ENCODE measurements at places on chromosomes 5 and 9. TPM values are rescaled to one million over a fixed set of nuclear protein-coding genes. Genes with fewer than 3 reads are reported as not detected.

The F12 gene
- total RNA-seq, result 5.6 TPM

The ARAP3 gene
- 7.3 TPM for total RNA-seq

DNA sequence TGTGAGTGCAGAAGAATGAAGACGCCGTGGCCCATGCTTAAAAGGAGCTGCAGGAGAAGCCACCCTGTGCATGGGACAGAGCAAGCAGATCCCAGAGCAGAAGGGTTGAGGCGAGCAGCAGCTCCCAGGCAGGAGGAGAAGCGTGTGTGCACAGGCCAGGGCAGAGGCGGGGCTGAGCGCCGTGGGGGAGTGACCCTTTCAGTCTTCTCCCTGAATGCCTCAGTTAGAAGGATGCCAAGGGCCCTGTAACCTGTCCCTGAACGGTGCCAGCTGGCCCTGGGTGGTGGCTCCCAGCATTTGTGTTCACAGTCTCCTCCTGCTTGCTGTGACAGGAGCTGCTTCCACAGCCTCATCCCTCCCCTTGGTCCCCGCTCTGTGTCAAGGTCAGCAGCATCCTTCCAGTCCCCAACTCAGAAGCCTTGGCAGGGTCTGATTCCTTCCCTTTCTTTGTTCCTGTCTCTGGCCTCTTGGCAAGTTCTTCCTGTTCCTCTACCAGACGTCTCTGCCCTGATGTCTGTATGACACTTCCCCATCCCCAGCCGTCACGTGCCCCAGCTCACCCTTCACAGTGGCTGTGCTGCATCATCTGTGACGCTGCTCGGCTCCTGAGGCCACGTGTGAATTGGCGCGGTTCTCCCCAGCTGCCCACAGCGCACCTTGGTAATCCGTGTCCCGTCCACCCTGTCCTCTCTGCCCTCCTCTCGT is 5.2 kb downstream of the EXOC3 start:
- DNase-seq, result peak; percentile 61

The PCDHB16 gene
- 4.6 TPM for total RNA-seq

- DNase-seq, result no peak
Observed at GRCh38 chr9:84123648-84124406, 143.2 kb downstream of the RMI1 start.

DNA sequence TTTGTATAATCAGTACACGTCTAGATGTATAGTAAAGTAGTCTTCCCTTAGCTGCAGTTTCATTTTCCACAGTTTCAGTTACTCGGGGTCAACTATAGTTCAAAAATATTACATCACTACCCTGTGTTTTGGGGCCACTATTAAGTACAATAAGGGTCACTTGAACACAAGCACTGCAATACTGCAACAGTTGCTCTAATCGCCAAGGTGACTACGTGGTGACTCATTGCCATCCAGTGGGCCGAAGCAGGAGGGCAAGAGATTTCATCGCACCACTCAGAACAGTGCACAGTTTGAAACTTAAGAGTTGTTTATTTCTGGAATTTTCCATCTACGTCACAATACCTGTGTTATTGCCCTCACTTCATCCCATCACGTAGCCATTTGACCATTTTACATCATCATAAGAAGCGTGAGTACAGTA is at the start of gene ARL14EPL:
ARL14EPL (plus strand) TSS at position 379 of the 424 bp plus-strand sequence. CDS start 18,994 bp downstream, outside the sequence.
- no peak for DNase-seq

- no peak for DNase-seq
Observed at GRCh38 chr5:147547730-147548129, 37.9 kb upstream of the DPYSL3 start.

The GPR107 gene
- total RNA-seq, result 42.5 TPM

DNA sequence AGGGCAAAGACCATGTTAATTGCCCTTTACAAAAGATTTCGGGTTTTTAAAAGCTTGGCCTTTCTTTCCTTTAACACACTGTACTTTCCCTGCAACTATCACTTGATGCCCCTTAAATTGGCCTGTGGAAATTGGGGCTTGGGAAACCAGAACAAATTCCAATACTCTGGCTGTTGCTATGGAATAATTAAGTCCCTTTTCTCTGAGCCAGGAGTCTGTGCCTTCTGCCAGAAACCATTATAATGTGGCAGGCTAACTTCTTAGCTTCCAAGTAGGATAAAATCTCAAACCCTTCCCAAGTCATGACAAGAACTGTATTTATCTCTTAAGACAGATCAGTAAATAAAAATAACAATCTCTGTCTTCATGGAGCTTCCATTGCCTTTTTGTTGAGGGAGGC is 1.1 kb upstream of the SPINK1 start:
- no peak for DNase-seq

The CENPP gene
- total RNA-seq, result 8.7 TPM

The PSMD5 gene
- 42.2 TPM for total RNA-seq

The PITX1 gene
- not detected for total RNA-seq

The IFNA2 gene
- 1.0 TPM for total RNA-seq

The QRFP gene
- not detected for total RNA-seq

DNA sequence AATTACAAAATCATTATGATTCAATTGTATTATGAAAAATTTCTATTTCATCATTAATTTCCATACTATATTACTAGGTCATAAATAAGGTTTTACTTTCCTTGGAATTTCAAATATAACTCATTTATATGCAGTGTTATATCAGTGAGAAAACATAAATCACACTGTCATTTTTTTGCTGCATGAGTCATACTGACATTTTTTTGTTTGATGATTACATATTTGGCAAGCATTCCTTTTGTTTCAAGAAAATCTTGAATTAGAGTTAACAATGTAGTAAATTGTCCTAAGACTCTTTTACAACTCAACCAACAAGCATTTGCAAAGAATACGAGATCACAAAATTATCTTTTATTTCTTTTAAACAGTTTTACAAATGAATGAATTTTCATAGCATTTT is 298.4 kb upstream of the SEMA6A start:
- no peak for DNase-seq

The BARHL1 gene
- not detected for total RNA-seq

DNA sequence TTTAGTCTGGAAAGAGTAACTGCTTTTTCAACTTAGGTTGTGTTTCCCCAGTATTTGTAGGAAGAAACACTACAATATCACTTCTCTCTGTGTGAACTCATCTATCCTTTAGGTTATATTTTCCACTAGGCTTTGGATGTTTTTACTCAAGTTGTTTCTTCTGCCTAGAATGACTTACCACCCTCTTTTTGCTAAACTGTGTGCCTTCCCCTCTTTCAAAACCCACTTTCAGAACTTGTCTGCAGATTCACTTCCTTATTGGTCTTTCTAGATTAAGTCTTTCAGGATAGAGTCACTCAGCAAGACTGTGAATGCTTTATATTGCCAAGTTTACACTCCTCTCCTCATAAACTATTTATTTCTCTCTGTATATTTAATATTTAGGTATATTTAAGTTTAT is 14.2 kb upstream of the CAST start:
- no peak for DNase-seq

The IL13 gene
- total RNA-seq, result not detected

The LECT2 gene
- not detected for total RNA-seq

DNA sequence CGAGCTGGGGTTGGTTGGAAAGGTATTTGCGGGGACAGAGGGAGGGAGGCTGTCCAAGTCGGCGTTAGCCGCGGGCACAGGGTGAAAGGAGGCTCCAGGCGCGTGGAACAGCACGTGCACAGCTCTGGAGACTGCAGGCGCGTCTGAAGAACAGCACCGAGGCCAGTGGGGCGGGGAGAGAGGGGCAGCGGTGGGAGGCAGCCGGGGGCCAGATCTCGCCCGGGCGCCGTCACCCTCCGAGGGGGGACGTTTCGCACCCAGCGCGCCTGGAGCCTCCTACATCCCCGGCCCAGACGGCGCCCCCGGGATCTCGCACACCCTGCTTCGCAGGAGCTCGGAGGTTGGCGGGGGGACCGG is 79.6 kb downstream of the NTNG2 start:
- DNase-seq, result no peak

DNA sequence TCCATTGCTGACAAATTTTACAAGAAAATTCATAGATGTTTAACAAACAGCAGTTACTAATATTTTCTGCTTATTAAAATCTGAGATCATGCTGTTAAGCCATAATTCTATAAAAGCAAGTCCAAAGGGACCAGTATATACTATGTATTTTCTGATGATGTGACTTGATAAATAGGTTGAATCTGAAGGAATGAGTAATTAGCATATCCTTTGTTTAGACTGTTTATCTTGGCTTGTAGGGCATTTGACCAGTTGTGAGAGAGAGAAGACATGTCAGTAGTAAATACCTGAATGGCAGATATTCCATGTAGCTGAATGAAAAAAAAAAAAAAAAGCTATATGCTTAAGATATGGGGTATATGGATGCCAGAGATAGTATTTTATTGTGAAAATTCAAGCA is 14.6 kb downstream of the CPEB4 start:
- DNase-seq, result no peak

DNA sequence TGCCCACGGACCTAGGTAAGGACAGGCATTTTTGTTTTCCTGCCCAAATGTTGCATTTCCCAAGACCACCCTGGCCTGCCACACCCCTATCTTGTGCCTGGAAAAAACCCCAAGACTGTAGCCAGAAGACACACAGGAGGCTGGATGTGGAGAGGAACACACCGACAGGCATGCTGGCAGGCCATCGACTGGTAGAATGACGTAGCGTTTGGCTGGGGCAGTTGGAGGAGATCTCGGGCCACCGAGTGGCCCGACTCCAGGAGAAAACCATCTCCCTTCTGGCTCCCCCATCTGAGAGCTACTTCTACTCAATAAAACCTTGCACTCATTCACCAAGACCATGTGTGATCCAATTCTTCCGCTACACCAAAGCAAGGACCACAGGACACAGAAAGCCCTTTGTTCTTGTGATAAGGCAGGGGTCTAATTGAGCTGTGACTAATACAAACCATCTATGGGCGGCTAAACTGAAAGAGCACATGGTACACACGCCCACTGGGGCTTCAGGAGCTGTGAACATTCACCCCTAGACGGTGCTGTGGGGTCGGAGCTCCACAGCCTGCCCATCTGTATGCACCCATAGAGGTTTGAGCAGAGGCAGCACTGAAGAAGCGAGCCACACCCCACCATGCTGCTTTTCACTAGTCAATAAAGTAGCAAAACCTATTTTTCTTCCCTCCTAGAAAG is 38.9 kb upstream of the N4BP3 start:
- no peak for DNase-seq

DNA sequence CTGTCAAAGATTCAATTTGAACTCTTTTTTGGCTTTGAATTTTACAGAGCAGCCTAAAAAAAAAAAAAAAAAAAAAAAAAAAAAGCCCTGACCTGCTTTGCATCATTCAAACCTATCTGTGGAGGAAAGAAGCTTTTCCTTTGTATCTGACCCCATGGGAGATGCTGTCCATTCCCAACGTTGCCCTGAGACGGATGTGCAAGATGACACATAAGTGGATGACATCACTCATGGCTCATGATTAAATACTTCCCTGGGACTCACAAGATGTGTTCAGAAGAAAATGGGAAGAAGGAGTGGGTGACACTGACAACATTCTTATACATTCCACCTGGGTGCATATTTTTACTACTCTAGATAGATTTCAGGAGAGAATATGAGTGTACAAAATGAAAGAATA is 245.7 kb upstream of the ELAVL2 start:
- DNase-seq, result no peak

DNA sequence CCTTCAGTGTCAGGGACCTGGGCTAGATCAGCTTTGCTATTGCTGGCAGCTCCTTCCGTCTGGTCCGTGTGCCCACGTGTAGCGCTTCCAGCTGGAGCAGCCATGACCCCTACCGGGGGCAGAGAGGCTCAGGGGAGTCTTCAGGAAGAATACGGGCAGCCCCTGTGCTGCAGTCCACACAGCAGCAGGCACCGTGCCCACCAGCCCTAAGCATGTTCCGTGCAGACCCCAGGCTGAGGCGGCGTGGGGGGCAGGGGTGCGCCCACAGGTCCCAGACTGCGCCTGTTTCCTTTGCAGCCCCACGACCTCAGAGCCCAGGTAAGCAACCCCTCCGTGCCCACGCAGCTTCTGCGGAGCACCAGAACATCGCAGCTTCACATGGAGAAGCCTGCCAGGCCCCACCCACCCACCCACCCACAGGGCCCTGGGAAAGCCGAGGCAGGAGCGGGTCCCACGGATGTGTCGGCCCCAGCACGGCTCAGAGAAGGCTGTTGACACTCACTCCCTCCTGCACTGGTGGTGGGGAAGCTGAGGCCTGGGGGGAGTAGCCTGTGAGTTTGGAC is 83.1 kb downstream of the KCNT1 start:
- no peak for DNase-seq

The TBC1D9B gene
- total RNA-seq, result 149 TPM

DNA sequence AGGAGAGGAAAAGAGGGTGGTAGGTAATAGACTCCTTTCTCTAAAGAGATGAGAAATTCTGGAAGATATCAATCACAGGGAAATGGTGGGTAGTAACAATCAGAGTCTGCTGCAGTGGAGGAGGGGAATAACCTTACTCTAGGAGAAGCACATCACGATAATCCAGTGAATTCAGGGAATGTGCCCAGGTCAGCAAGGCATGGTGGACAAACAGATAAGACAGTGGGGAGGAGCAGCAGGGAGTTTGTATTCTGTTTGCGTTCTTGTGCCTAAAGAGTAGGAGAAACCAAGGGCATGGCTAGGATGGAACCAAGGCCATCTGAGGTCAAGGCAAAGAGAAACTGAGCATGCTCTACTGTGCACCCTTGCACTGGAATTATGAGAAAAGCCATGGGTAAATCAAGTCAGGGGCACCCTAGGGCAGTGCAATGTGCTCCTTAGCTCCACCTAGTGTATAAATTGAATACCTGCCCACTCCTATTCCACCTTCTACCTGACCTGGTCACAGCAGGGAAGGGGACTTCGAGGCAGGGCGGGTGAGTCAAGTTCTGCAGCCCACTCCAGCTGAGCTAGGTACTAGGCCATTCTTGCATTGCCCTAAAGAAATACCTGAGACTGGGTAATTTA is 31.6 kb downstream of the RETREG1 start:
- no peak for DNase-seq

The IQGAP2 gene
- total RNA-seq, result 3.1 TPM

The TMEM167A gene
- 70.0 TPM for total RNA-seq

DNA sequence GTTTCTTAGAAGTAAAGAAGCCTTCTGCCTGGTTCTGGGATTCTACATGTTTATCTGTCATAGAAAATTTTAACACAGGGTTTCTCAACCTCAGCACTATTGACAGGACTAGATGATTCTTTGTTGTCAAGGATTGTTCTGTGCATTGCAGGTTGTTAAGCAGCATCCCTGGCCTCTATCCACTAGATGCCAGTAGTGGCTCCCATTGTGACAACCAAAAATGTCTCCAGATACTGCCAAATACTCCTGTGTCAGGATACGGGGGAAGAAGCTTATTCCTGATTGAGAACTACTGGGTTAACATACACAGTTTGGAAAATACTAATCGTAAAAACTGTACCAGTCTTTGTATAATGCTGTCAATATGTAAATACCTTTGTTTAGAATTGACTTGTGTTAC is 167.1 kb downstream of the NIPBL start:
- no peak for DNase-seq

The PKD2L2 gene
- not detected for total RNA-seq

The PCDHA9 gene
- 1.6 TPM for total RNA-seq

GRCh38 chr5:168449166-168449565 is 37.1 kb upstream of the RARS1 start:
- no peak for DNase-seq

All from dorsolateral prefrontal cortex (tissue), 122 donors.